ENCODE measurements at places on chromosomes 6 and 20. TPM values are rescaled to one million over a fixed set of nuclear protein-coding genes. Genes with fewer than 3 reads are reported as not detected.

SSTR4 gene
- not detected for polyA plus RNA-seq

TRIM31 gene
- polyA plus RNA-seq: not detected

GLYATL3 gene
- polyA plus RNA-seq: not detected

C20orf204 gene
- not detected for polyA plus RNA-seq

HTR1E gene
- polyA plus RNA-seq: not detected

GRCh38 chr6:39530201-39530759, 194.9 kb downstream of the KIF6 start:
- DNase-seq: no peak

DNA sequence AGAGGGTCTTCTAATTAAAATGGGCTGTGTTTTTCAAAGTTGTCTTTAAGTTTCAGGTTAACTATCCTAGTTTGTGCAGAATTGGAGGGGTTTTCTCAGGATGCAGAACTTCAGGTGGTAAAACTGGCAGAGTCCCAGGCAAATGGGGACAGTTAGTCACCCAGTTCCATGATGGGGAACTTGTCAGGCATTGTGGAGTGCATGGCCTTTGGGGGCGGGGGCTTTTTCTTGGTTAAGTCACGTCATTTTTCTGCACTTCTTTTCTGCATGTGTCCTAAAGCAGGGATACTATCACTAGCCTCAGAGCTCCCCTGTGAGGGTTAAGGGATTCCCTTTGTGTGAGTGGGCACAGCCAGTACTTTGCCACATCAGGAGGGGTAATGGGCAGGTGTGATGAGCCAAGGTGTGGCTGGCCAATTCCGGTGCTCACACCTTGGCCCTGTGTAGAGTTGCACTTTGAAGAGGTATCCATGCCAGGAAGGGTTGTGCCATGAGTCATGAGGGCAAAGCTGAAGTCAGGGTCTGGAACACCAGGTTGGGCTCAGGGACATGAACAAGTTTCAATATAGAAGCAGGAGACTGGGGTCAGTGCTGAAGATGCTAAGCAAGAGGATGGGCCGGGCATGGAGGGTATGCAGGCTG, 126.0 kb upstream of the RREB1 start:
- DNase-seq: no peak

- no peak for DNase-seq
Observed at GRCh38 chr6:7697820-7698623, 27.9 kb upstream of the BMP6 start.

GRCh38 chr20:16691381-16691780, 38.4 kb upstream of the SNRPB2 start:
- no peak for DNase-seq

DNA sequence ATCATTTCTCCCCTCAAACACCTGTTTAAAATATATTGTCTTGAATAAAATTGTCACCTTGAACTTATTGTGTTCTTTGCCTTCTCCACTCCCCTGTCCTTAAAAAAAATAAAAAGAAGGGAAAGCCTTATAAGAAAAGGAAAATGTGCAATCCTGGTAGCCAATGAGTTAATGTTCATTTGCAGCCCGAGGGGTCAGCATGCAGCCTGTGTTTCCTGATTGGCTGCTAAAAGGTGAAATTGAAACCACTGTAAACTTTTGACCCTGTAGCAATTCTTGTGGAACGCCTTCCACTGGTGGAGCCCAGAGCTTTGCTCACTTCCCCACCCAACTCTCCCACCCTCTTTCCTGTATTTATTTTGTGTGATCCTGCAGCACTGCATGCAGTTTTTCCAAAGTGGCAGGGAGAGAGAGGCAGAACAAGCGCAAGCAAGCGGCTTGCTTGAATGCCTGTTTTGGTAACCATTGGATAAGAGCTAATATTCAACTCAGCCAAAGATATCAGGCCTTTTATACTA, 74.9 kb downstream of the NCOA3 start:
- peak; percentile 13 for DNase-seq

DNA sequence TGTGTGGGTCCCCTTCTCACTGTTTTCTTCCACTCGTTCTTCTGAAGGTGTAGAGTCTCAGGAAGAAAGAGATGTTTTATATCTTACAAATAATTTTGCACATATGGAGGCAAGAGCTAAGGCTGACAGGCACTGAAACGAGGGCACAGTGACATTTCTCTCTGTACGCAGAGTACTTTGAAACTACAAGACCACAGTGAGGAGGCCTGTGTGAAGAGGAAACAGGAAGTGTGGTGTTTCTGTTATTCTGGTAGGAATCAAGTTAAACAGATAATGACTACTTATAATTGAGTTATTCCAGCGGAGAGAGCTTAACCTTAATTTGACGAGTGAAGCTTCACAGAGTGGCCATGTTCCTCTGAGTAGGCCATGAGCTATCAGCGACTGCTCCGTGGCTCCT, 4.8 kb downstream of the CDH4 start:
- no peak for DNase-seq

- no peak for DNase-seq
Observed at GRCh38 chr6:87722540-87723169, 20.6 kb upstream of the AKIRIN2 start.

- DNase-seq: no peak
Observed at GRCh38 chr6:56101141-56101553, 146.2 kb downstream of the COL21A1 start.

DNA sequence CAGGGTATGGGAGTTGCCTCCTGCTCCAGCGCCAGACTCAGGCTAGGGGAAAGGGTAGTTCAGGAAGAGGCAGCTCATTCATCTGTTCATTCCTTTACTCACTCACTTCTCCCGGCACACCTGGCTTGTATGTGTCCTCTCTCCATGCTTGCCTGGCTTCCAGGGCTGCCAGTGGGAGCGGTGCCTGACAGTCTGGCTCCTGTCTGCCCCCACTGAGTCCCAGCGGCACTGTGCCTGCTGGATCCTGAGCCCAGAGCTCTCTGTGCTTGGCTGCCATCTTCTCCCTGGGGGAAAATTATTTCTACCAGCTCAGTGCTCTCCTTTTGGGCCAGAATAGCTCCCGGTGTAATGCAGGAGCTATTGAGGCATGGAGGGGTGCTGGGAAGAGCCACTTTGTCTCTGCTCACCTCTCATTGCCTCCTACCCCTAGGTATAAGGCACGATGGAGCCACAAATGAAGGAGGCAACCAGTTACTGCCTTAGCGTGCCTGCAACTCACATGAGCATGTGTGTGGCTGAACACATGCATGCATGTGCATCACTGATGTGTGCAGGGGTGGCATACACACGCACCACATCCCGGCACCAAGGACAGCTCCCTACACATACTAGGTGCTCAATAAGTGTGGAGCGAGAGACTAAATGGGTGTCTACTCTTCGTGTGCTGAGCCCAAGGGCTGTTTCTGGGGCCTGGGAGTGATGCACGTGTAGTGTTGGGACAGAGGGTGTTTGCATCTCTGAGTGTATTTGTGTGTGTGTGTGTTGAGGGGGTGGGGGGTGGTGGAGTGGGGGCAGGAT, 46.6 kb downstream of the CDH22 start:
- DNase-seq: no peak

DNA sequence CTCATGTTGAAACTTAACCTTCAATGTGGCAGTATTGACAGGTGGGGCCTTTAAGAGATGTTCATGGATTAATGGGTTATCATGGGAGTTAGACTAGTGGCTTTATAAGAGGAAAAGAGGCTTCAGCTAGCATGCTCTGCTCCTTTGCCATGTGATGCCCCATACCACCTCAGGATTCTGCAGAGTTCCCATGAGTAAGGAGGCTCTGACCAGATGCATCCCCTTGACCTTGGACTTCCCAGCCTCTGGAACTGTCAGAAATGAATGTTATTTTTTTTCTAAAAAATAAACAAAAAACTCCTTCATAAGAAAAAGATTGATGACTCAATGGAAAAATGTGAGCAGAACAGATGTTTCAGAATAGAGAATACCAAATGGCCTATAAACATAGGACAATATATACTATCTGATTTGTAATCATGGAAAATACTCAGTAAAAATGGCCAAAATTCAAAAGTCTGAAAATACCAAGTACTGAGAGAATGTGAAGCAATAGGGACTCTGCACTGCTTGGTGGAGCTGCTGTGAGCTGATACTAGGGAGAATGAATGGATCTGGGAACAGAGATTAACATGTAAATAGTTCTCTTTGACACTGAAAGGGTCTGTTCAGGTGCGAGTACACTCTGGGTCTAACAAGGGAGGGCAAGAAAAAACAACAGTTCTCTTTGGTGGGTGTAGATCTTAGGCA, 7.4 kb upstream of the TRIM39 start:
- no peak for DNase-seq

DNA sequence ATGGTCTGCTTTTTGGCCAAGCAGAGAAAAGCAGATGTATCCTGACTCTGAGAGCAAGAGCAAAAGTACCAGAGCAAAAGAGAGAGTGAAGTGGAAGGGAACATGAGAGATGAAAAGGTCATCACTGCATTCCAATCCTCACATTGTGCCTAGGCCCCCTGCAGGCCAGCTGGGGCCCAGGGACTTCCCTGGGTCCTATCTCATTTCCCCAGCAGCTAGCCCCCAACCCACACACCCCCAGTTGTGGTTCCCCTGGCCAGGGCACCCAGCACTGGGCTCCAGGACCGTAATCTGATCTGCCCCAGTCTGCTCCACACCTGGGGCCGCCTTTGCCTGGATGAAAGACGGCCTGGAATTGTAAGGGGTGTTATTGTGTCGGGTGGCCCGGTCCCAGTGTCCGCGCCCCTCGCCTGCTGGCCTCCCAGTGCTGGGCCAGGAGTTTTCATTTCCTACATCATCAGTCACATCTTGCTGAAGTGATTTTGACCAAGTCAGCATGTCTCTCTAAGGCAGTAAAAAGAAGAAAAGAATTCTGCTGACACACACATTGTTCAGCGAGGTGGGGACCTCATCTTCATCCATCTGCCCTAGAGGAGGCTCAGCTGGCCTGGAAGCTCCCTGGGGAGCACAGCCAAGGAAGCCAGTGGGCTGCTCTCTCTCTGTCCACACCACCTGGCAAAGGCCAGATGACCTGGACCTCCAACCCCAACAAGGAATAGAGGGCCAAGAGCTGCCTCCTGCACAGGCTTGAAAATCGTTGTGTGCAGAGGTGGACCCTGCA, 4.0 kb upstream of the BMP7 start:
- no peak for DNase-seq

DNA sequence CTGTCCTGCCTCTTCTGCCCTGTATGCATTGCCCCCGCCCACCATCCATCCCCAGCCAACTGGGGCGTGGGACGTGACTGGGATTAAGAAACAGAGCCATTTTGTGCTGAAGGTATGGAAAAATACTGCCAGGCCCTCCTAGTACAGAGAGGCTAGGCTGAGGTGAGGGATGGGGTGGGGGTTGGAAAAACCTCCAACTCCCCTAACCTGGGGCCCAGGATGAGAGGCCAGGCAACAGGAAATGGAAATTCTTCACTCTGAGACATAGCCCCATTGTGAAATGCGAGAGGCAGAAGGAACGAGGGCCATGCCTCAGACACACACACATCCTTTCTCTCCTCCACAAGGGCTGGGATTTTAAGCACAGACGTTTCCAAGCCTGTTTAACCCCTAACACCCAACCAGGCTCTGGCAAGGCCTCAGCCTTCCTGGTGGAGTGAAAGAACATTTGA, 19.9 kb downstream of the KCNK5 start:
- no peak for DNase-seq

DNA sequence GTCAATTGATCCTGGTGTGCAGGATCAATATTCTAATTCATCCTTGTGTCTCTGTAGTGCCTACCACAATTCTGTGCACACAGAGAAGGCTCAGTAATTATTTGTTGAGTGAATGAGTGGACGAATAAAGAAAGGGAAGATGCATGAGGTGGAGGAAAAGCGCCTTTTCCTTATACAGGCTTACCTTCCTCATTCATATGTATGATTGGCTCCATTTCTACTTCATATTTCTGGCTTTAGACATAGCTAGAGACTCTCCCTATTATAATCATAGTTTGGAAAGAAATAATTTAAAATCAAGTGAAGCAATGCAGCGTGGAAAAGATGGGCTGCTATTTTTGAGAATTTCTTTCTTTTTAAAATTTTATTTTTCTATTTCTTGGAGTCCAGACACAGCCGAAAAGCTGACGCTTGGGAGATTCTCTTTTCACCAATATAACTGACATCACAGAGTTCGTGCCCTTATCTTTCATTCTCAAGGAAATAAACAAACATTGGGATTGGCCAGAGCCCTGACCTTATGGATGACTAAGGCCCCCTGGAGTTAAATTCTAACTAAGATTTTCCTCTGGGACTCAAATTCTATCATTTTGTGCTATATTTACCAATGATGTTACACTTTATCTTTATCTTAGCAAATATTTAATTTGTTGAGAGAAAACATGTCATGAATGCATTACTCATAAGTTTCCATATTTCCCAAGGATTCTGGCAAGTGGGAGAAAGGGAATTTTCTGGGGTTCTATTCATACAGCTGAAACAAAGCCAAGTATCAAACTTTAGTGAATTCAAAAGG, 48.1 kb downstream of the PRL start:
- DNase-seq: no peak

DNA sequence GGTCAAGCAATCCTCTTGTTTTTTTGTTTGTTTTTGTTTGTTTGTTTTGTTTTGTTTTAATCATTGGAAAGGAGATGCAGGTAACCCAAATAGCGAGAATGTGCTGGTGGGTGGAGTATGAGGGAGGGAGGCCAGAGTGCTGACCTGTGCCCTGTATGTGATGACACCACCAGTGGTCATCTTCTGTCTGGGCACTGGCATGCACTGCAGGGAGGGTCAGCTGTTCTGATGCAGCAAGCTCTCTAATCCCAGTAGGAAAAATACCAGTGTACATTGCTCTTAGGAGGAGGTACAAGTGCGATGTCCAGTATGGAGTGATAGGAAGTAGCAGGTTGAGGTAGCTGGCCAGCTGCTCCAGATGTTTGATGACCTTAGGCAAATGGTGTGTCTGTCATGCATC, 2.9 kb upstream of the CST1 start:
- DNase-seq: no peak

DNA sequence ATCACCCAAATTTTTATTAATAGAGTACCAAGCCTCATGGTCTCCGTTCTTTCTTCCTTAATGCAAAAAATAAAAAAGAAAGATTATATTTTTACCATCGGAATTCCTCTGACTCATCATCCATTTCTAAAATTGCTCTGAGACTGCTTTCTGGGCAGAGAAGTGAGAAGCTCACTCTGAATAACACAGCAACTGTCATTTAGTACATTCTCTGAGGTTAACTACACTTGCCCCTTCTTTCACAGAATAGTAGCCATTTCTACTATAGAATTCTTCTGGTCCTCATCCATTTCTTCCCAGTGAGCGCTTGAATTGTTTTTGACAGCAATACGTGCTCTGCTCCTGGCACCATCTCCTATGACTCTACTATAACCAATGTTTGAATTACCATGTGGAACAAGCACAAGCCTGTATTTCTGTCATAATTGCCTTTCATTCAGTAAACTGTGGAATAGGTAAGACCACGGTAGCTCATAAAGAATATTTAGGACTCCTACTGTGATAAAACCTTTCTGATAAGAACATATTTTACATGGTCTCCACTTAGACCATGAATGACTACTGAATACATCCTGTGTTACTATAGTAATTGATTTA, 435.5 kb upstream of the NRSN1 start:
- no peak for DNase-seq

GRCh38 chr20:62219992-62220665, at the start of gene HRH3:
Gene HRH3 (minus strand): TSS chr20:62220278. CDS start chr20:62219970, 308 bp downstream.
- peak; percentile 46 for DNase-seq

DNA sequence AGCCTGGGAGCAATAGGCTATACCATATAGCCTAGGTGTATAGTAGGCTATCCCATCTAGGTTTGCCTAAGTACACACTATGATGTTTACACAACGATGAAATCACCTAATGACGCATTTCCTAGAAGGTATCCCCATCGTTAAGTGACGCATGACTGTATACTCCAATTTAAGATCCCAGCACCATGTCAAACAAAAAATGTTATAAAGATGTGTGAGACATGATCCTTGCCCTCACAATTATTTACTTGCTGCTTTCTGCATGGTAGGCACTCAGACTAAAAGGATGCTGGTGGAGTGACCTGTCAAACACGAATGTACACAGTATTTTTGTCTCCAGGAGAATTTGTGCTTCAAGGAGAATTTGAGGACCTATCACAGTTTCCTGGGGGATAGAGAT, 32.3 kb downstream of the SNAP25 start:
- DNase-seq: no peak

All from immature natural killer cell (primary cell).